ENCODE measurements at places on chromosomes 13 and 19.

DNA sequence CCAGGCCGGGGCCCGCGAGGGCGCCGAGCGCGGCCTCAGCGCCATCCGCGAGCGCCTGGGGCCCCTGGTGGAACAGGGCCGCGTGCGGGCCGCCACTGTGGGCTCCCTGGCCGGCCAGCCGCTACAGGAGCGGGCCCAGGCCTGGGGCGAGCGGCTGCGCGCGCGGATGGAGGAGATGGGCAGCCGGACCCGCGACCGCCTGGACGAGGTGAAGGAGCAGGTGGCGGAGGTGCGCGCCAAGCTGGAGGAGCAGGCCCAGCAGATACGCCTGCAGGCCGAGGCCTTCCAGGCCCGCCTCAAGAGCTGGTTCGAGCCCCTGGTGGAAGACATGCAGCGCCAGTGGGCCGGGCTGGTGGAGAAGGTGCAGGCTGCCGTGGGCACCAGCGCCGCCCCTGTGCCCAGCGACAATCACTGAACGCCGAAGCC, 3.3 kb downstream of the APOE start:
- DNase-seq: no peak

GRCh38 chr19:17949956-17950309, 17.0 kb upstream of the KCNN1 start:
- DNase-seq: no peak

DNA sequence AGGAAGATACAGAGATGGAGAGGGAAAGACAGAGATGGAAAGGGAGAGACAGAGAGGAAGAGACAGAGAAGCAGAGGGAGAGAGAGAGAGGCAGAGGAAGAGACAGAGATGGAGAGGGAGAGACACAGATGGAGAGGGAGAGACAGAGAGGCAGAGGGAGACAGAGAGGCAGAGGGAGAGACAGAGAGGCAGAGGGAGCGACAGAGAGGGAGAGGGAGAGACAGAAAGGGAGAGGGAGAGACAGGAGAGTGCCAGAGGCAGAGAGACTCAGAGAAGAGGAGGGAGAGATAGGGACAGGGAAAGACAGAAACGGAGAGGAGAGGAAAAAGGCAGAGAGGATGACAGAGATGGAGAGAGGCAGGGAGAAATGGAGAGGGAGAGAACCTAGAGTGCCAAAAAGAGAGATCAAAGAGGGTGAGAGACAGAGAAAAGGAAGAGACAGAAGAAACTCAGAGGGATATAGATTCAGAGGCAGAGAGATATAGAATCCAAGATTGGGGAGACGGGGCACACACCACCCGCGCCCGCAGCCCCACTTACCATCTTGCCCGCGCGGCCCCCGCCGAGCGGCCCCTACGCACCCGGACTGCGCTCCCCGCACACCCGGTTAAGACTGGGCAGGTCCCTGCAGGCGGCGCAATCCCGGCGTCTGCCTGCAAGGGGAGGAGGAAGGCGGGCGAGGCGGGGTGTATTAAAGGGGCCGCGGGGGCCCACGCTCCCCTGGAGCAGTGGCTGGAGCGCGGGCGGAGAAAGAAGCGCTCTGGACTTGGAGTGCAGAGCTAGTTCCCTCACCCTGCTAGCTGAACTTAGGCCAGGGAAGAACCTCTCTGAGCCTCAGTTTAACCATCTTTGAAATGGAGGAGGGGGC, 10.7 kb downstream of the TM6SF2 start:
- DNase-seq: no peak

- DNase-seq: no peak
These were observed 74.1 kb downstream of the DCLK1 start for GRCh38 chr13:36057041-36057440.

- no peak for DNase-seq
These were observed 1.6 kb downstream of the TEX30 start for GRCh38 chr13:102772042-102772425.

GRCh38 chr19:5340637-5341447, at the start of gene PTPRS:
TSS of gene PTPRS (minus strand) at chr19:5340812. CDS start at chr19:5286140, 54,672 bp downstream.
- peak; percentile 53 for DNase-seq
